Anterior cingulate cortex (tissue), 58 donors: ENCODE measurements at places on chromosomes 3 and 15.

GRCh38 chr3:65706776-65707568 is 331.7 kb downstream of the MAGI1 start:
- no peak for DNase-seq

DNA sequence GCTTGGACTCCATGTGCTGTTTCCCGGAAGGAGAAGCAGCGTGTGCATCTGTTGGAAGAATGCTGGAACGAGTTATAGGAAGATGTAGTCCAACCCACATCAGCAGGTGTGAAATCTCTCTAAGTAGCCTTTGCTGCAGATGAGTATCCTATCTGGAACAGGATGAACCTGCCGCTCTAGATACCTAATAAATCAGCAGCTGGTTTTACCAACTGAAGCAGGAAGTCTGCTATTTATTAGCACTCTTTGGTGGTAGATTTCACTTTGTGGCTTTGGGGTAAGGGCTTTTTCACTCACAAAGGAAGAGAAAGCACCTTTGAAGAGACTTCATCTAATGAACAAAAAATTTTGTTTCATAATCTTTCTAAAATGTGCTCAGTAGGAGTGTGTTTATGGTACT is 66.4 kb downstream of the DCUN1D1 start:
- DNase-seq: no peak

- no peak for DNase-seq
Measured at GRCh38 chr3:117165601-117166051, 456.0 kb downstream of the TUSC7 start.

DNA sequence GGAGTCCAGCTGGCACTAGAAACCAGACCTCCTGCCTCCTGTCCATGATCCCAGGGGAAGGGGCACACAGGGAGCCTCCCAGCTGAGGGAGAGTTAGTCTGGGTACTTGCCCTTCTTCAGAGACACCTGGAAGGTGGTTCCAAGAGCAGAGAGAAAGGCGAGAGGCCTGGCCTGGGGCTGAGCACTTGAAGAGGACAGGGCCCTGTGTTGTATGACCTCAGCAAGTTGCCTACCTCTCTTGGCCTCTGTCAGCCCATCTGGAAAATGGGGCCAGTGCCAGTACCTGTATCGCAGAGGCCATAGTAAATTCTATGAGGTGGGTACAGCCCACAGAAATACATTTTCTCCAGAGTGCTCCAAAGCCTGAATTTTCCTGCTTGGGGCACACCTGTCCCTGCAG is 19.5 kb downstream of the PTH1R start:
- no peak for DNase-seq

DNA sequence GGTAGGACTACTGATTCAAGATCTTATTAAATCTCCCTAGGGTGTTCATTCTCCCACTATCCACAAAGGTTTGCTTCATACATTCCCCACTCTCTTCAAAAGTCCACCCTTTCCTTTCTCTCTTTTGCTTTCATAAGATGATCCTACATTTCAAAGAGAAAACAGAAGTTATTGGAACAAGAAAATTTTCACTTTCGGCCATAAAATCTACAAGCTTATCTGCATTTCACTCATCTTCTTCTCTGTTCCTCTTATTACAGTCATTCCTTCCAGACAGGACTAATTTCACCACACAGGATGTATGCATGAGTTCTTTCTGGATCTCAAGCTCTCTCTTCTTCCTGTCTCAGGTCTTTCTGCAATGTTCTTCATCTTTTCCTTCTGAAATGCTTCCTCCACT is 238.7 kb downstream of the ISL2 start:
- no peak for DNase-seq

GRCh38 chr15:71304681-71305080 is 189.4 kb downstream of the THSD4 start:
- DNase-seq: no peak

DNA sequence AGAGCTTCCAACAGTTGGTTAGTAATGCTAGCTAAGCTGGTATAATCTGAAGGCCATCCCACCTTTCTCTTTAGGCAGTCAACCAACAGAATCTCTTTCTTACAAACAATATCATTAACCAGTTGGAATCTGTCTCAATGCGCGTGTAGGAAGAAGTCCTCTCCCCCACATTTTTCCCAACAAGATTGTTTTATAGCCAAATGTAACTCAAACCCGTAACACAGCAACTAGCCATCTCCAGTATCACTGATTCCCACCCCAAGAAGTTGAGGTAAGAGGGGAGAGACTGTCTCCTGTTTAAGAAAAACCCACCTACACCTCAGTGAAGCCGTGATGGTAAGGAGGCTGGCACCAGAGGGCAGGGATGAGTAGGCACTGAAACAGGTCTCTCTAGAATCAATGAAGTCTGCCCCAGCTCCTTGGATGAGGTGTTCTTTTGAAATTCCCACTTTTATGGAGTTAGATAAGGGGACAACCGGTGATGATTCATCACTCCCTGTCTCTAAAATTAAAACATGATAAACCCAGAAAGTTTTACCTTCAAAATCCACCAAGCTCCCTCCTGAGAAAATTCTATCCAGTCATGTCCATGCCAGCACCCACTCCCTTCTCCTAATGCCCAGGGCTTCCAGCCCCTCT is 30.9 kb downstream of the CDC25A start:
- DNase-seq: no peak

DNA sequence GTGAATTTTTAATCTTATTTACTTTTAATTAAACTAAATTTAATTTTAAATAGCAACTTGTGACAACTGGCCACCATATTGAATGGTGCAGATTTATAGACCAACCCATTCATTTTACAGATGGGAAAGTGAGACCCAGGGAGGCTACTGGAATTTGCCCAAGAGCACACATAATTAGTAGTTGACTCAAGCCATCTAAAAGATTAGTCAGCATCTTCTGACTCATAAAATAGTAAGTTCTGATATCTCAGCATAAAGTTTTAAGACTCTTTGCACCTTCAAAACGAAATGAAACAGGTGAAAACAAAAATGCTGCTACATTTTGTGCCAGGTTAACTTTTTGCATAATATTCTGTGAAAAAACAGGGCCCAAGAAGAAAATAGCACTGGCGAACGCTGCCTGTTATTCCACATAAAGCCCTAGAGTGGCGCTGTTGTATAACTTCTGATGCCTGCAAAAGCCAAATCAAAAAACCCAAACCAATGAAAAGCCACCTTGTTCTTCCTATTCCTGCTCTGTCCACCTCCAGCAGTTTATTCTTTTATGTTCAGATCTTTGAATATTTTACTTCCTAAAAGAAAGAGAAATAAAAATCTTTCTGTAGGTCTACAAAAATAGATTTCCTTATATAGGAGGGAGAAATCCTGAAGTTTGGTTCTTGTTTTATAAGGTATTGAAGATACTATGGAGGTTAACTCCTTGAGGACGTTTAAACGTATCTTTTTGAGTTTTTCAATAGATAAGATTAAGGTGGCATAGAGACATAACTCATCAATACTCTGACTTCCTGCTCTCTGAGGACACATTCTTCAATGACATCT is 62.8 kb downstream of the OTOL1 start:
- no peak for DNase-seq

GRCh38 chr3:31688984-31689383 is 156.3 kb downstream of the STT3B start:
- no peak for DNase-seq

- no peak for DNase-seq
Measured at GRCh38 chr3:10806006-10806405, 10.0 kb upstream of the SLC6A11 start.

DNA sequence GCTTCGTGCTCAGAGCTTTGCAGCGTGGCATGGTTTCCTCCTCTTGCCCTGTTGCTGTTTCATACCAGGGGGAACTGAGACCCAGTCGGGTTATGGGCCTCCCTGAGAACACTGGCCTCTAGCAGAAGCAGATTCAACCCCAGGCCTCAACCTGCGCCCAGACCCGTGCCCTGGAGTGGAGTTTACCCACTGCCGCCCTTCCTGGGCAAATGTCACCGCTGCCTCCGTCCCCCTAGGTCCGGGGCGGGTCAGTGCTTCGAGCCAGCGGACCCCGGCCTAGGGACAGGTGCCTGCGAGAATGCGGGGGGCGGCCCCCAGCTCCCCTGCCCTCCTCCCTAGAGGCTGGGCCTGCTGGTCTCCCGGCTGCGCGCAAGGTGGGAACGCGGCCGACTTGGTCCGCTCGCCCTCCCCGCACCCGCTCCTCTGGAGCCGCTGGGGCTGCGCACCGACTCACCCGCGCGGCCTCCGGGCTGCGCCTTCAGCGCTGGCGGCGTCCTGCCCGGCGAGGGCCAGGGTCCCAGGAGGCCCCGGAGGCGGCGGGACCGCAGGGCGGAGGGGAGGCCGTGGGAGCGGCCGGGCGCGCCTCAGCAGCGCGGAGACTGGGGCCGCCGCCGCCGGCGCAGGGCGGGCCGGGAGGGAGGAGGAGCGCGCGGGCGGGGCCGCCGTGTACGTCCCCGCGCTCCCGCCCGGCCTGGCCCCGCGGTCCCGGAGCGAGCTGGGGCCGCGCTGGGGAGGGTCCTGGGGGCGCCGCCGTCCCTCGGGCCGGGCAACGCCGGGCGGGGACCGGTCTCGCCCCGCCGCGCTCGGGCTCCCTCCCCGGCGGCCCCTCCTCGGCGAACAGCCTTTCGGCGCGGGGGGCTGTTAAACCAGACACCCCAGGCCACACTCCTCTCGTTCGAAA is at the start of gene PIGZ:
Gene PIGZ, minus strand, starts transcription at position 601 of the 901 bp plus-strand sequence. CDS start 16,802 bp downstream, outside the sequence.
- peak; percentile 14 for DNase-seq

- no peak for DNase-seq
Measured at GRCh38 chr15:65690778-65691177, 69.0 kb downstream of the SLC24A1 start.

DNA sequence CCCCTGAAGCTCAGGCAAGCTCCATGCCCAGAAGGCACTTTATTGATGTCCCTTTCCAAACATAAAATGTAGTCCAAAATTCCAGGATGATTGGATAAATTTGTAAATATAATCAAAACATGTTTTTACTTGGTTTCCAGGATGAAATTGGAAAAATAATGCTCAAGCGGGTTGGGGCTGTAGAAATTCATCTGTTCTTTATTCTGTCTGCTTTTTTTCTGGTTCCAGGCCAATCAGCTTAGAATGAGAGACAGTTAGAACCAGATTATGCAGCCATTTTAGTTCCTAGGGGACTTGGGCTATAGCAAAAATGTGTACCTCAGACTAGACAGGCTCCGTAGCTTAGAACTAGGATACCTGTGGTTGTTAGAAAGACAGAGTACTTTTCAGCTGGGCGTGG is 450.8 kb downstream of the MCTP2 start:
- DNase-seq: no peak

GRCh38 chr3:169186596-169186995 is 476.9 kb downstream of the MECOM start:
- no peak for DNase-seq

GRCh38 chr3:7385635-7386034 is 524.7 kb downstream of the GRM7 start:
- DNase-seq: no peak

GRCh38 chr3:170154084-170154483 is 27.4 kb downstream of the PHC3 start:
- DNase-seq: no peak

- DNase-seq: no peak
Measured at GRCh38 chr3:161690299-161690620, 193.7 kb downstream of the OTOL1 start.

DNA sequence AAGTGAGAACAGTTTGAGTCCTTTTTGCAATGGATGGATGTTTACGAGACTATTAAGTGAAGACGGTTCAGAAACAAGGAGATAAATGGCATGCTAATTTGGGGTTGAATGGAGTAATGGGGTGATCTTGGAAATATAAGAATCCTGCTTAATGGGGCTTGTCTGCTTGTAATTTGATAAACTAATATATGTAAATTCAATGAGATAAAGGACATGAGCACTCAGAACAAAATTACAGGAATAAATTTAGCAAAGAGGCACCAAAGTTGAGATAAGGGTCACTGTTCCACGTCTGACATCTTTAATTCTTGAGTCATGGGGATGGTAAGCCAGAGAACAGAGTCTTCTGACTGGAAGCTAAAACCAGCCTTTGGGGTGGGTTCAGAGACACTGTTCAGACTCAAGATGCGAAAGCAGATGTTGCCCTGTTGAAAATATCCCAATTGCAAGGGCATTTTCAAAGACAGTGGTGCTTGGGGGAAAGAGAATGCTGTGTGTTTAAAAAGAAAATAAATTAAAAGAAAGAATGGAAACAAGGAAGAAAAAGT is 67.8 kb upstream of the CHRNB4 start:
- no peak for DNase-seq

DNA sequence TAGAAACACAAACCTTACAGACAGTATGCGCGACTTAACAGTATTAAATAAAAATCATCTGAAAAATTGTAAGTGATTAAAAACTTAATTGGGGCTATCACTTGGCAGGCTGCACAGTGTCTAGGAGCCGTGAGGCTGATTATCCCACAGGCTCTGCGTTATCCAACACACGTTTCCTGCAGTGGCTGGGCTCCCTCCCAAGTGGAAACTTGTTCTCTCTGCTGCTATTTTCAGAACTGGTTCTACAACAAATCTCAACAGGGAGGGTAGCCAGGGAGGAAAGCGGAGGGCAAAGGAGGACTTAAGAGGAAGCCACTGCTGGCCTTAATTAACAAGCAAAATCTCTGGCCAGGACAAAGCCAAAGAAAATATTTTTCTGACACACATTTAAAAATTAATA is 555.2 kb downstream of the MAGI1 start:
- peak; percentile 74 for DNase-seq

DNA sequence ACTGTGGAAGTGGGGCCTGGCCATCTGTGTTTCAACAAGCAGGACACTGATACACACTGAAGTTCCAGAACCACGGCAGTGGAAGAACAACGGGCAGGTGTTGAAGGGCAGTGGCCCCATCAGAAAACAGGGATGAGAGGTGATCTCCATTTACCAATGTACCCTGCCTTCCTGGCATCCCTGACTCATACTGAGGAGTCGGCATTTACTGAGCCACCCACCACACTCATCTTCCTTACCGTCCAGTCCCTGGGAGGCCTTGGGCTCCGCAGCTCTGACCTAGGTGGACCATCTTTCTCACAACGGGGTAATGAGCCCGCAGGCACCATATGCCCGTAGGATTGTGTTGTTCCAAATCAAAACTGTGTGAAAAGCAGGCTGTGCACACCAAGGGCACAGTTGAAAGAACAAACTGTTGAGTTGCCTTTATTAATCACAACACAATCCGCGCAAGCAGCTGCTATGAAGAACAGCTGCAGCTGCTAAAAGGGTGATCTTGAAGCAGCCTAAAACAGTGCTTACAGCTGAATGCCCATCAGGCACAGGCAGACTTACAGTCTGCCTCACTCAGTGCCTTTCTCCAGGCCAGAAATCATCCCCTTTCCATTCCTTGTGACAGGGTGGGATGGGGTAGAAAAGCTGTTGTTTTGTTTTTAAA is 12.9 kb downstream of the MB21D2 start:
- peak; percentile 14 for DNase-seq

DNA sequence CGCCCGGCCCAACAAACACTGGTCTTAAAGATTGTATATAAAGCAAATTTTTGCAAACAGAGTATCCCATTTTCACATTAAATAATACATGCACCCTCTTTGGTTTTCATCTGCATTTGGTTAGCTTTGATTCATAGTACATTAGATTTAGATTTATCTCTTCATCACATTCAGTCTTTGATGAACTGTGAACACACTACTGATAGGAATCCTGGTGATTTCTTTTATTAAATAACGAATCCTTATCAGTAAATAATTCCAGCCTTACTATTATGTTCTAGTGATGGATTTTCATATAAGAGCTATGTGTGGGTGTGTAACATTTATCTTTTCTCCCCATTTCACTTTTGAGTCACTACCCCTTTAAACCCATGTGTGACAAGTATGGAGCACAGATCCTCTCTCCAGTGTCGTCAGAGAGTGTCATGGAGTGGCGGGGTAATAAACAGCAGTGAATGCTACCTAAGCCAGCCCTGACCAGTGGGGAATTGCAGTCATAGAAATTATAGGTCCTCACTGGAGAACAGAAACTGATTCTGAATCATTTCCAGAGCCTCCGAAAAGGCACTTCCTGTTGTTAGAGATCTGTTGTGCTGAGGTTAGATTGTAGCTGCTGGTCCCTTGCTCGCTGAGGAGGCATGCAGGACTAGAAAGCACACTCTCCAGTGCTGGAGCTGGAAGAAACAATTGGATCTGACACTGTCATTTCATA is 22.0 kb downstream of the SLC7A14 start:
- DNase-seq: no peak
